Mucosa of gallbladder (tissue), 1 donor: ENCODE measurements at places on chromosomes 4 and X. TPM values are rescaled to one million over a fixed set of nuclear protein-coding genes. Genes with fewer than 3 reads are reported as not detected.
A peak's percentile ranks its signal among the peaks of the same experiment; 100 is the strongest.

Gene TECRL
- total RNA-seq = not detected

Gene COL25A1
- 0.55 TPM for total RNA-seq

Gene CFAP99
- 1.3 TPM for total RNA-seq

Gene ZXDA
- total RNA-seq = 8.4 TPM

Gene CTAG1A
- not detected for total RNA-seq

Gene ANXA10
- total RNA-seq = 0.17 TPM

Gene FAM9A
- not detected for total RNA-seq

Gene CORIN
- total RNA-seq = 6.6 TPM

Gene CACNA1F
- total RNA-seq = 0.20 TPM

DNA sequence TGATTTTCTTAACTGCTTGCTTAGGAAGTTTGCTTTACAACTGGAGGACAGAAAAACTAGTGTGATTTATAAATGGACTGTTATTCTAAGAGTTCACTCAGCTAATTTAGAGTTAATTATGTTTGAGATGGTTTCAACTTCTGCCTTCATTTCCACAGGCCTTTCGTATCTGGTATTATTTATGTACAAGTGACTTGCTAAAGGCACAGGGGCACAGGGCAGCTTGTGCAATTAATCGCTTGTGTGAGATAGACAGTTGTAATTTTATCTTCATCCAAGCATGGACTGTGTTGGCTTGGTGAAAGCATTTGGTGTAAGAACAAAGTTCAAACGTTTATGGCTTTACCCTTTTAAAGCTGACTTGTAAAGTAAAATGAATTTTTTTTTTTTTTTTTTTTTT is 38.3 kb downstream of the GPAT3 start:
- no peak for DNase-seq

GRCh38 chr4:15130441-15130840 is 128.2 kb downstream of the CPEB2 start:
- no peak for DNase-seq

GRCh38 chrX:18638398-18638797 is 33.5 kb downstream of the RS1 start:
- no peak for DNase-seq

- DNase-seq = no peak
Observed at GRCh38 chr4:70181864-70182263, 13.7 kb upstream of the ODAM start.

GRCh38 chrX:77450415-77450814 is 3.2 kb downstream of the FGF16 start:
- no peak for DNase-seq

DNA sequence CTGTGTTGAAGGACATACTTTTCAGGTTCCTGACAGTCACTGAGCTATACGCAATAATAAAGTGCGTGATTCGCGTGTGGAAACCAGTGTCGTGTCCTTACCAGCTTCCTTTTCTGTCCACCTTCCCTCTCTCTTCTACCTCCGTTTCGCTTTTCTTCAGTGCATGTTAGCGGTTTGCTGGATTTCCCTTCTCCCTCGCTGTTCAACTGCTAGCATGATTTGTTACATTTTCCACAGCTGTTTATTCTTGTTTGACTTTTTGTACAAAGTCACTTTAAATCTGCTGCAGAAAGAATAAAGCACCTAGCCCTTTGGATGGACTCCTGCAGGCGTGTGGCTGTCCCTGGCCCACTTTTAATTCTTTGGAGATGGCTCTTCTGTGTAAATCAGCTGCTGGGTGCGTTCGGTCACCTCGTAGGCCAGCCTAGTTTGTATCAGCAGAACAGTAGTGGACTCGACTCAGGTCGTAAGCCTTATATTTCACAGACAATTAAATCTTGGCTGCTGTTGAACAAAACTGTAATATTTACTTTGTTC is 8.9 kb upstream of the HAND2 start:
- no peak for DNase-seq

- no peak for DNase-seq
Observed at GRCh38 chrX:82362990-82363389, 1145.1 kb upstream of the POU3F4 start.

- no peak for DNase-seq
Observed at GRCh38 chrX:24859211-24859841, 156.4 kb downstream of the ARX start.

GRCh38 chr4:93897559-93897958 is 69.0 kb downstream of the ATOH1 start:
- no peak for DNase-seq

DNA sequence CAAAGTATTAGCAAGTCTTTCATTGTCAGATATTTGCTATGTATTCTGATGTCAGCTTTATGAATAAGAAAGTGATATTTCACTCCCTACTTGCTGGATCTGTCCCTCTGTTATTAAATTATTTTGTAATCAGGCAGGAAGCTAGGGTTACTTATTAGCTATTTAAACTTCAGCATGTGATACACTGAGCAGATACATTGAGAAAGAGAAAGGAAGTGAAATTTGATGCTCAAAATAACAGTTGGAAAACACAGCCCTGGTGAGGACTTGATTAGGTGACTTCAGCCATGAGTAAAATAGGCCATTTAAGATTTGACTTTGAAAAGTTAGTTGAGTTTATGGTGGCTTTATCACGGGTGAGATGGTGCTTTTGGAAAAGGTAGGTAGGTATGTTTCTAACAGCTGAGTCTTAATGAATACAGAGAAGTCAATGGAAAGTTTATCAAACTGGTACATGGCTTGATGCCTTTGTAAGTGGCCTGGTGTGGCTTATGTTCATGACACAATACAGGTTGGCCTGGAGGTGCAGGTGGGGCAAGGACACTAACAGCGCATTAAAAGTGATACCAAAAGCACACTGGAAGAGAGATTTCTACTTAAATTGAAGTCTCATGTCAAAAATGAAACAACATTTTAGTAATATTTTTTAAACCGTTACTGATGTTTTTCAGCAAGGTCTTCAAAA is 321.2 kb upstream of the SPOCK3 start:
- DNase-seq = no peak

DNA sequence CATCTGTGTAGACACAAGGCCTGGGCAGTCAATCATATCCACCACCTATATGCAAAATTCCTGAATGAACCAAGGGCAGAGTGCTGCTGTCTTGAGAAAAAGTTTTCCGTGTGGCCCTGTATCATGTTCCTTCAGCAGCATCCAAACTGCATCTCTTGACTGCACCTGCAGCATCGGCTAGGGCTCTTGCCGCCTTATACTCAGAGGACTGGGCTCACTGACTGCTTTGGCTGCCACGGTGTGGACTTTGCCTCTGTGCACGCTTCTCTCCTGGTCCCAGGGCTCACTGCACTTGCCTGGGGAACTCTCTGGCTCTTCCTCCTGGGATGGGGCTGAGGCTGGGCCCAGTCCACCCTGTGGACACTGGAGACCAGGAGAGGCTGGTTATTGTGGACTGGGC is 39.5 kb upstream of the STS start:
- no peak for DNase-seq

GRCh38 chr4:75180790-75181776 is 248.2 kb downstream of the PARM1 start:
- no peak for DNase-seq

- no peak for DNase-seq
Observed at GRCh38 chrX:43560247-43560946, 95.7 kb upstream of the MAOA start.

- no peak for DNase-seq
Observed at GRCh38 chr4:174222266-174222872, 61.1 kb downstream of the FBXO8 start.

DNA sequence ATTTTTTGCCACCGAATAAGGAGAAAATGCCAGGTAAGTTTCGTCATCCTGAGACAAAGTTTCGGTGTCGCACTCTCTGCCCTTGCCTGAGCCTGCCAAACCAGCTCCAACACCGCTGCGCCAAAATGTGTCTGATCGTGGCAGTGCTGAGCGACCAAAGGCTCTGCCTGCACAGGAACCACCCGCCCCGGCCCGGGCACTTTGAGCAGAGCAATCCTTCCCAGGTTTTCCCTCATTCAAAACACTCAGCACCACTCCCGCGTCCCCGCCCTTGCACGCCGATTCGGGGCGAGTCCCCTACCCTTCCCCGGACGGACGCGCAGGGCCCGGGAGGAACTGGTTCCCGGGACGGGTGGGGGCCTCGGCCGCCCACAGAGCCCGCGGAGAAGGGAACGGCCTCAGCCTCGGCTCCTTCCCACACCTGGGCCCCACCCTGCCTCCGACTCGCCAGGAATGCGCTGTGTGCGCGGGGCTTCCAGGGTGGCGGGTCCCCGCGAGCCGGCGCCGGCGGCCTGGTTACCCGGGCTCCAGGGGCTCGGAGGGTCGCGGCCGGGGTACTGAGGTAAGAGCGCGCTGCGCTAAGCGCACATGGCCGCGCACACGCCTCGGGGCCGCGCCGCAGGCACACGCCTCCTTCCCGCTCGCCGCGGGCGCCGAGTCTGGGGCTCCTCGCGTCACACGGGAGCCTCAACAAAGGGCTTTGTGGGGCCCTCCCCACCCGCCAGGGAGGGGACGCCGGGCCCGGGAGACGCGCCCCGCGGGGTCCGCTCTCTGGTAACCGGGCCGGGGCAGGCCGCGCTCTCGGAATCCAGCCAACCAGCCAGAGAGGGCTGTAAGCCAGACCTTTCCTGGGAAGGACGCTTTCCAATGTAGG is at the start of gene C4orf36:
Gene C4orf36 (minus strand): TSS at position 661 of the 874 bp plus-strand sequence. CDS start 902 bp downstream, outside the sequence.
- DNase-seq = peak; percentile 58

GRCh38 chr4:1172228-1172851 is at the start of gene SPON2:
Gene SPON2, minus strand, starts transcription at chr4:1172583.
- no peak for DNase-seq

GRCh38 chr4:11407551-11407950 is 21.1 kb downstream of the HS3ST1 start:
- no peak for DNase-seq

GRCh38 chr4:118279328-118279727 is 73.5 kb downstream of the PRSS12 start:
- DNase-seq = no peak

GRCh38 chr4:187307131-187307530 is 583.5 kb upstream of the FAT1 start:
- DNase-seq = no peak

DNA sequence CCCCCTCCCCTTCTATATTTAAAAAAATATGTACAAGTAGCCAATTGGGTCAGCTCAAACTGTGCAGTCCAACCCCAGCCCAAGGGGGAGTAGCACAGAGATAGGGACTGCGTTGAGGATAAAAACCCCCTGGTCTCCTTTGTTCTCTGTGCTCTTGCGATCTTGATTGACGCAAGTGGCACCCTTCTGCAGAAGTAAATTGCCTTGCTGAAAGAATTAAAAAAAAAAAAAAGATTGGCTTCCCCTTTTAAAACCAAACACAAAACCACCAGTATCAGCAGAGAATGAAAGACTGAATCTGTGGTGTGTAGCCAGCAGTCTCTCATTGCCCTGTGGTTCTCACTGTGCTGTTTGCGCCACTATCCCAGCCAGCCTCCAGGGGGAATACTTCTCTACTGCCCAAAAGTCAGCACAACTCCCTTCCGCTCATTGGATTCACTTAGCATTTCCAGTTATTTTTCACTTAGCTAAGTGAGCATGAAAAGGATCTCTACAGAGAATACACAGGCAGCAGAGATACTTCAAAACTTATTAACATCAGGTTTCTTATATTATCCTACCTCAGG is 29.7 kb downstream of the MANBA start:
- DNase-seq = no peak

DNA sequence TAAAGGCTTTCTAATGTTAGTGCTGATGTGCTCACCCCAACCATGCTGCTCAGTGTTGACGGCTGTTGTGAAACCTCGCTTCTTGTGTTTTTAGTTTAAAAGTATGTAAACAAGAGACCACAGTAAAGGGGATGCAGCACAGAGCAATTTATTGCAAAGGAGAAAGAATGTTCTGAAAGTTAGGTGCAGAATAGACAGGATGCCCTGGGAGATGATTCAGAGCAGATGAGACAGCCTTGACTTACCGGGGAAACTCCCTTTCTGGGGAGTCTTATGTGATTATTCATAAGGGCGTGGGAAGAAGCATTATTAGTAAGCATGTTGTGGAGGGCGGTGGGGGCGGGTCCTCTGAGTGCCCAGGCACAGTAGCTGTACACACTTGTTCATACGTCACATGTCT is 47.7 kb downstream of the EVC start:
- no peak for DNase-seq

DNA sequence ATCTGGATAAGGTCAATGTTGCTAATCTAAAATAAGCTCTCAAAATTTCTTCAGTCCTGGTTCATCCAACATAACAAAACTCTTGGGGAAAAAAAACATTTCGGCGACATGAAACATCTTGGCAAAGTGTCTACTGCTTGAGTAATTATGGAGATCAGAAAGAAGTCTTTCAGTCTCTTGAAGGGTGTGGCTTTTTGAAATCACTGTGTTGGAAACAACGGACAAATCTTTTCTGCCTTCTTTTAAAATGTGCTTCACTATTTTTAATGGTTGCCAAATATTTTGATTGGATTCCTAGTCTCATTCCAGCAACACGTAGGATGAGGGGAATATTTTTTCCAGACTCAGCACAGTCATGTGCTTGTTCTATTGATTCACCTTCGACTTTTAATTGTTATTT is 138.6 kb downstream of the KLHL8 start:
- no peak for DNase-seq

DNA sequence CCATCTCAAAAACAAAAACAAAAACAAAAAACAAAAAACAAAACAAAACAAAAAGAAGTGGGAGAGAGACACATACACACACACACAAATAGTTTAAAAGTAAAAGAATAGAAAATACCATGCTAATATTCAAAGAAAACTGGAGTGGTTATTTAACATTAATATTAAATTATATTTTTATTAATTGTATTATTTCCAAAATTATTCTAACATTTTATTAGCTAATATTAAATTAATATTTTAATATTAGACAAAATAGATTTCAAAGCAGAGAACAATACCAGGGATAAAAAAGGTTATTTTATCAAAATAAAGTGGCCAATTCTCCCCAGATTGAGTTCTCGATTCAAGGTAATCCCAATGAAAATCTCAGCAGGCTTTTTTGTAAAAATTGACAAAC is 90.9 kb downstream of the NAT8L start:
- DNase-seq = no peak

GRCh38 chr4:25694466-25694865 is 38.8 kb downstream of the SLC34A2 start:
- DNase-seq = no peak

- peak; percentile 16 for DNase-seq
Observed at GRCh38 chr4:108060164-108060563, 70.5 kb downstream of the HADH start.

- no peak for DNase-seq
Observed at GRCh38 chrX:106606571-106606970, 5.2 kb upstream of the RADX start.

- no peak for DNase-seq
Observed at GRCh38 chrX:46912603-46913491, 626 bp downstream of the JADE3 start.
